ENCODE measurements at places on chromosomes 11 and 22.

- no peak for DNase-seq
Measured at GRCh38 chr11:100543386-100543785, 143.7 kb upstream of the ARHGAP42 start.

DNA sequence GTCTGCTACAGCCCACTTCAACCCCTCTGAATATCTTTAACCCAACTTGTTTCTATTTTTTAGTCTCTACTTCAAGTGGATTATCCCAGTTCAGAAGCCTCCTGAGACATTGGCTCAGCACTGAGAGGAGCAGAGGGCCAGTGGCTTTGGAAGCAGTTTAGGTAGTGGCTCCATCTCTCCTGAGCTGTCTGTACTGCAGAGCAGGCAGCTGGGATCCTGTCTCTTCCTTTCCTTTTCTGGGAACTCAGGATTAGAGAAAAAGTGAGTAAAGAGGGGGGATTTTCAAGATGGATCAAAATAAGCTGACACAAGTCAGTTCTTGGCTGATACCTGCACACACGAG, 512.0 kb downstream of the OPCML start:
- DNase-seq: no peak

- DNase-seq: no peak
Measured at GRCh38 chr11:660281-660680, 23.2 kb downstream of the DRD4 start.

DNA sequence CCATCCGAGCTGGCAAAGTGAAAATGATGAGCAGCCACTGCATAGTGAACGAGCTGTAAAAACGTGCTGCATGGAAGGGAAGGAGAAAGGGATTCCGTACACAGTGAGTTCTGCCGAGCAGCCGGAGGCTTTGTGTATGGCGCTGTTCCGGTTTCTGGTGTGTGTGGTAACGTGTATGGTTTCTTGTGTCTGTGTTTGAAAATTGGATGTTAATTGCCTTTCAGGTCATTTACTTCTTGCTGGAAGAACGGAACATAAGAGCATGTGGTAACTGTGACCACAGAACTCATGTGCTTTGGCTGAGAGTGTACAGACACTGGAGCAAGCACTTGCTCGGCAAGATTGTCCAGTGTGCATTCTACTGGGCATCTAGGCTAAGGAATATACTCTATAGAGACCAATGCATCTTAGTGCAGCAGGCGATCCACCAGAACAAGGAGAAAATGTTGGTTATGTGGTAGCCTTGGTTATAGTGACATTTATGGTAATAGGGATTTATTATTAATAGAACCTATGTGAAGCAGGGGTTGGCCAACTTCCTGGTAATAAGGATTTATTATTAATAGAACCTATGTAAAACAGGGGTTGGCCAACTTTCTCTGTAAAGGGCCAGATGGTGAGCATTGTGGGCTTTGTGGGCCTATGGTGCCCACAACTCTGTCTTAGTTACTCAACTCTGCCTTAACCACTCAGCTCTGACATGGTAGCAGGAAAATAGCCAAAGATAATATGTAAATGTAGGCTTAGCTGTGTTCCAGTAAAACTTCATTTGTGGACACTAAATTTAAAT, 49.2 kb downstream of the GRAMD1B start:
- no peak for DNase-seq

DNA sequence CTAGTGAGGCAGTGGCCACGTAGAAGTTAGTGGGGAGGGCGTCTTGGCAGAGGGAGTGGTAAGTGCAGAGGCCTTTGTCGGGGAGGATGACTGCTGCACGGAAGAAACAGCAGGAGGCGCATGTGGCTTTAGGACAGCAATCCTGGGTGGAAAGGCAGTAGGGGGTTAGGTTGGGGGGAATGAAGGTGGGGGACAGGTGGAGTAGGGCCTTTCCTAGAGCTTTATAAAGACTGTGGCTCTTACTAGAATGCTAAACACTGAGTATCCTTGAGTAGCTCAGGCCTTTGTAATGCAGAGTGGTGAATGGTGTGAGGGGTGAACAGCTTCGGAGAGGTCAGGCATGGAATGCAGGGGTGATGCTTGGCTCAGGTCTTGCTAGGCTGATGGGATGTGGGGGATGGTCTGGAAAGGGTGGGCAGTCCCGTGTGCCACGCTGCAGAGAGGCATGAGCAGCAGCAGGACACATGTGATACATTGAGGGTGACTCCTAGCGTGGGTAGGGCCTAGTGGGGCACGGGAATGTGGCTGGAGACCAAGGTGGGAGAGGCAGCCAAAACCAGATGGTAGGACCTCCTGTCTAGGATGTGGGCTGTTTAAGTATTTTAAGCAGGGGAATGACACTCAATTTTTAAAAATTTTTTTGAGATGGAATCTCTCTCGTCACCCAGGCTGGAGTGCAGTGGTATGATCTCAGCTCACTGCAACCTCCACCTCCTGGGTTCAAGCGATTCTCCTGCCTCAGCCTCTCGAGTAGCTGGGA, 19.2 kb downstream of the AP2A2 start:
- peak; percentile 22 for DNase-seq

DNA sequence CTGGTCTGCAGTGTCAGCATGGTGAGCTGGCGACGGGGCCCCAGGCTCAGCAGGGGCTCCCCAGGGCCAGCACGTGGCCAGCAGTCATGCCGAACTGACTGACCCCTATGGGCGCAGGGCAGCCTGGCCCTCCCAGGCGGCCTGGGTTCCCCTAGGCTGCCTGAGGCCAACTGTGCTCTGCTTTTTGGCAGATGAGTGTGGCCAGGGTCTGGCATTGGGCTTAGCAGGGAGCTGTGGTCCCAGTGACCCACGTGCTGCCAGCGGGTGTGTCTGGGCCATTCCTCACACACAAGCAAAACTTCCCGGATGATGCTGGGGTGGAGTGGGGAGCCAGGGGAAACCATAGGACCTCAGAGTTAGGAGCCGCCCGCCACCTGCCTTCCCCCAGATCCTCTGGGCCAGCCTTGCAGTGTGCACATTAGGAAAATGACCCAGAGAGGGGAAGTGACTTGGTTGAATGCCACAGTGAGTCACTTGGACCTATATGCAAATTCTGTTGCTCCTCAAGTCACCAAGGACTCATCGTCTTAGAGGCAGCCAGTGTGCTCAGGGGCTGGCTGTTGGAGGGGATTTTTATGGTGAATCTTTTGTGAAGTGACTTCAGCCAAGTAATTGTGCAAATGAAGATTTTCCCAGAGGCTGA, 6.5 kb downstream of the ADORA2A start:
- peak; percentile 60 for DNase-seq

- no peak for DNase-seq
Measured at GRCh38 chr22:48104102-48104738, 1341.8 kb downstream of the TBC1D22A start.

DNA sequence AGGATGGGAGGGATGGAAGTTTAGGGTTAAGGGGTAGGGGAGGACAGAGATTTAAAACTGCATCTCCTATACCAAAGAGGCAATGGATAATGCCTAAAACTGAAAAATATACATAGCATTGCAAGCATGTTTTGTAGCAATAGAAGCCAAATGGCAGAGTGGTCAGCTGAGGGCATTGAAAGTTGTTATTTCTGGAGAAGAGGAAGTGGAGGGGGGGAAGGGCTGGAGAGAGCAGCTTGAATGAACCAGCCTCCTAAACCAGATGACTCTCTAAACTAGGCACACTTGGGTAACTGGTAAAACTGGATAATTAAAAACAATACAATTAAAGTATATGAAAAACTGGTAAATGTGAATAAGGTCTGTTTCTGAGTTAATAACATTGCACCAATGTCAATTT, 70.3 kb upstream of the TP53I11 start:
- DNase-seq: no peak

DNA sequence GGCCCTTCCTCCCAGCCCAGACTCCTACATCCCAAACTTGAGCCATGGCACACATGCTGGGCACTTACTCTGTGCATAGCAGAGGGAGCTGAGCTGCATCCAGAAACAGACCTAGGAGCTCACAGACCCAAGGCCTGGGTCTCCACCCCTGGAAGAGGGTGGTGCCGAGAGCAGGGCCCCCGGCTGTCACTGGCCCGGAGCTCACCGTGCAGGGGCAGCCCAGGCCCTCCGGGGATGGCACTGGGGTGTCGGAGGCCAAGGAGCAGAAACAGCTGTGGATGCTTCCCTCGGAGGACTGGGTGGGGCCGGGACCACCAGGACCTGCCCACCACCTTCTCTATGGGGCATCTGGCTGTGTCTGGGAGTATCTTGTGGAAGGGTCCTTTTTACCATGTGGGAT, 4.3 kb upstream of the APOBEC3A start:
- DNase-seq: no peak

GRCh38 chr11:66465373-66466224, 1.1 kb upstream of the PELI3 start:
- DNase-seq: no peak

- DNase-seq: no peak
Measured at GRCh38 chr11:82907371-82907770, 5.8 kb downstream of the DDIAS start.

DNA sequence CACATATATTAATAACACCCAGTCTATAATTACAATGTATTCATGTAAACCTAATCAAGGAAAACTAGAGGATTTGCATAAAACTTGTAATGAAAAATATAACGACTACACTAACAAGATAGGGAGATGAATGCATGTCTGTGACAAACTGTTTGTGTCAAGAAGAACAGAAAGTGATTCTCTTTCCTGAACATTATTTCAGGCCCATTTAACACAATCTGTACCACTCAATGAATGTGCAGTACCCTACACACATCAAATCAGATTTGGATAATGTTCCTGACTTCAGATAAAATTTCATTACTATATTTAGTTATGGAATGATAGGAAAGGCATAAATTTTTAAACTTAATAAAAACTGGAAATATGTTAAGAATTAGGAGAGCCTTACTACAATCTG, 93.1 kb downstream of the CADM1 start:
- no peak for DNase-seq

DNA sequence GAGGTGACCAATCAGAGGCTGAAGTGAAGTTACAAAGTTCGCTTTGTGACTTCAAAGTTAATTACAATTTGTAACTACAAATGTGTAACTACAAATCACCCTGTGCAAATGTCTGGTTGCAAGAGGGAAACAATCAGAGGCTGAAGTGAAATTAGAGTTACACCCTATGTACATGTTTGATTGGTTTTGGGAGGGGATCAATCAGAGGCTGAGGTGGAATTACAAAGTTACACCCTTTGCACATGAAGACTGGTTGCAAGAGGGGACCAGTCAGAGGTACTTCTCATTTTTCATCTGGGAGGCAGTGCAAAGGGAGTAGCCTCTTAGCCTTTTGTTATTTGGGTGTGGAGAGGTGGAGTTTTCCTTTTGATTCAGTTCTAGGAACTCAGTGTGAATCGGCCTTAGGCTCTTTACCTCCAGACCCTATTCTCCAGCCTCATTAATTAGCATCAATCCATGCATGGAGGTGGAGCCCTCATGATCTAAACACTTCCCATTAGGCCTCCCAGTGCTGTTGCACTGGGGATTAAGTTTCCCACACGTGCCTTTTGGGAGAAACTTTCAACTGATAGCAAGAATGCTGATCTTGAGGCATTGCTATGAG, 291.3 kb upstream of the MTNR1B start:
- no peak for DNase-seq
